ENCODE measurements at places on chromosomes 13 and 19.

DNA sequence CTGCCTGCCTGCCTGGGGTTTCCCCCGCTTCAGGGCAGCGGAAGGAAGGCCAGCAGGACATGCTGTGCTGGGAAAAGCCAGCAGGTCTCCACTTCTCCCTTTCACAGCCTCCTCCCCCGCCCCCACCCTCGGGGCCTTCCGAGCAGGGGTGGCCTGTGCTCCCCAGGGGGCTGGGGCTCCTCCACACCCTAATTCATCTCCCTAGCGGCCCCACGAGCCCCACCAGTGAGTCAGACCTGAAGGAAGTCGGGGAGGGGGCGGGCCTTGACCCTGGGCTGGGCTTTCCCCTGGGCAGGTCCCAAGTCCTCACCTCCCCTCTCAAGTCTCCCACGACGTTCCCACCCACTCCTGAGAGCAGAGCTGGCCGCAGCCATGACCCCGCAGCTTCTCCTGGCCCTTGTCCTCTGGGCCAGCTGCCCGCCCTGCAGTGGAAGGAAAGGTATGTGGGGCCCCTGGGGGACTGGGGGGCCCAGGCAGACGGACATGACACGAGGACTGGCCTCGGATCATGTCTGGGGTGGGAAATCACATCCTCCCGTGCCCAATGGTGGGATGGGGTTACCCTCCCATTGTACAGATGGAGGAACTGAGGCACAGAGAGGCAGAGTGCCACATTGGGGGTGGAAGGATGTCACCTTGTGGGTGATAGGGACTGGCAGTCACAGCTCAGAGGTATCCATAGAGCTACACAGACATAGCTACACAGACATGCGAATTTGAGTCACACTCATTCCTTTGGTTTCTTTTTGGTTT lies at the start of gene EBI3:
TSS of gene EBI3 (plus strand) at position 345 of the 753 bp plus-strand sequence. CDS start at position 373, 28 bp downstream.
- peak; percentile 67 for DNase-seq

GRCh38 chr19:55650126-55650557 lies 2.1 kb downstream of the CCDC106 start:
- DNase-seq, result no peak

- peak; percentile 61 for DNase-seq
Measured at GRCh38 chr19:6720369-6721137, at the start of gene C3. TSS of gene C3 (minus strand) at chr19:6720650. CDS start at chr19:6720589, 61 bp downstream.

DNA sequence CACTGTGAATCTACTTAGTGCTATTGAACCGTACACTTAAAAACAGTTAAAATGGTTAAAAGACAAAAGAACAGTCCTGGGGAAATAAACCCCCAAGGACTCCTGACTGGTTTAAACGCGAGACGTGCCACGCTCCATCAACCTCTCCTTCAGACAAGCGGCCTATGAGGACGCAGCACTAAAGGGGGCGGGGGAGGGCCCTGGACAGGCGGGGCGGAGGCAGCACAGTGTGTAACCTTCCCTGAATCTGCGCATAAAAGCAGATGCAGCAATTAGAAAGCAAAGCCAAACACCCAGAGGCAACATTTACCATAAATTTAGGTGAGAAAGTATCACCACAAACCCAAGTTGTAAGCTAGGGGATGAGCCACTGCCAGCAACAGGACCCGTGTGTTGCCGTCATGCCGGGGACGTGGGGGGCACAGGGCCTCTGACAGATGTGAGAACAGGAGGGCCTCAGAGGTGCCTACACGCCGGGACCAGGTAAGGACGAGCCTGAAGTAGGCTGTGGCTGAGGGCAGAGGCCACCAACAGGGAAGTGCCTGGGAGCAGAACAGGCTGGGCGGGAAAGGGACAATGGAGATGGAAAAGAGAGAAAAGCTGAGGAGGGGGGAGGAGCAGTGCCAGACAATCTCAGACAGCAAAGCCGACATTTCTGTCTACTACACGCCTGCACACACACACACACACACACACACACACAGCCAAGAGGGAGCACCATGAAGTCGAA lies 15.3 kb upstream of the ADPRHL1 start:
- DNase-seq, result no peak

- DNase-seq, result peak; percentile 55
Measured at GRCh38 chr19:41233748-41234240, 14.8 kb downstream of the AXL start.

GRCh38 chr19:41341669-41342490 lies 11.8 kb downstream of the TGFB1 start:
- DNase-seq, result no peak

GRCh38 chr19:7883105-7883504 lies 5.2 kb upstream of the LRRC8E start:
- DNase-seq, result no peak

DNA sequence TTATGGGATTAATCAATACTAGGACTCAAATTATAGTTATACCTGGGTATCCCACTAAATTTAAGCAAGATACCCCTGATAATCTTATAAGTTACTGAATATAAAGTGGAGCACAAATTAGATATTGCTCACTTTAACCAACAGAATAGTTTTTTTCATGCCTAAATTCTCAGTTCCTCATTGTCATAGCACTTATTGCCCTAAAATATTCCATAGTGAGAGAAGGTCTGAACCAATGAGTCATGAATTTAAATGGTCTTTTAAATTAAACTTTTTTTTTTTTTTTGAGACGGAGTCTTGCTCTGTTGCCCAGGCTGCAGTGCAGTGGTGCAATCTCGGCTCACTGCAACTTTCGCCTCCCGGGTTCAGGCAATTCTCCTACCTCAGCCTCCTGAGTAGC lies 42.4 kb downstream of the ZNF136 start:
- DNase-seq, result no peak

Data from common myeloid progenitor, CD34-positive (primary cell).